ENCODE measurements at places on chromosomes 16 and 17. TPM values are rescaled to one million over a fixed set of nuclear protein-coding genes. Genes with fewer than 3 reads are reported as not detected.

Gene ATMIN
- total RNA-seq = 32.2 TPM

Gene CCDC200
- total RNA-seq = not detected

Gene NGFR
- 0.70 TPM for total RNA-seq

Gene CALB2
- 5.9 TPM for total RNA-seq

Gene ITGB4
- total RNA-seq = 48.5 TPM

Gene GUCY2D
- not detected for total RNA-seq

Gene OTOP2
- 0.06 TPM for total RNA-seq

Gene ENPP7
- not detected for total RNA-seq

Gene MYADML2
- not detected for total RNA-seq

Gene PRDM7
- not detected for total RNA-seq

Gene KLHL10
- 0.07 TPM for total RNA-seq

Gene KRT28
- total RNA-seq = not detected
